Cortex of kidney (tissue), 1 donor: ENCODE measurements at places on chromosomes 13 and 19.

GRCh38 chr13:59461411-59461810 lies 702.3 kb downstream of the DIAPH3 start:
- DNase-seq = no peak

DNA sequence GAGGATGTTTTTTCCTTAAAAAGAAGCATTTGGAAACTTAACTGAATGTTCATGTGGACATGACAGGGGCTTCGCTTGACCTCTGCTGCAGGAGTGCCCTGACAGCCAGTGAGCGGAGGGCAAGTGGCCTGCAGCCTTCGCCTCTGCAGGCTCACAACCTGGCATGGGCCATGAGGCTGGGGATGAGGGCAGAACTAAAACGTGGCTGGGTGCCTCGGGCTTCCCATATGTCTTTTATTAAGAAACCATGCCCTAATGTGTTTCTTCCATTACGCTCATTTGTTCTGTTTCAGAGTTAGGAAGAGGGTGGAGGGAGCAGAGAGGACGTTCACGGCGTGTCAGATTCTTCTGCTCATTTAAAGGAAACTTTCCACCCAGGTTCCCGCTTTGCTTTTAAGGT lies 2.9 kb downstream of the ARHGEF7 start:
- no peak for DNase-seq

GRCh38 chr19:16628984-16629691 lies 1.1 kb upstream of the MED26 start:
- DNase-seq = no peak

DNA sequence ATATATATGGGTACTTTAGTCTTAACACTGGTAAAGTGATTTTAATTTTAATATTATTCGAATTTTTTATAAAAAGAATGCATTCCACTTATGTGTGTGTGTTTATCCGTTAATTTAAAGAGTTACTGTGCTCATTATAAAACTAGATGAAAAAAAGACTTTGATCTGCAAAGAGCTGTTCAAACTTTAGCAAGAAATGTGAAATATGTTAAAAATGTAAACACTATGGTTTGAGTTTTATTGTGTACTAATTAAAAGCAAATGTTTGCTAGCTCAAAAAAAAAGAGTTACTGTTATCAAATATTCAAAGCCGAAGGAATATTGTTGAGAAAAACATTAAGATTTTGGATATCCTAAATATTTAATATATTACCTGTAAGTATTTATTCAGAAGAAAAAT lies 34.5 kb downstream of the UFM1 start:
- no peak for DNase-seq

DNA sequence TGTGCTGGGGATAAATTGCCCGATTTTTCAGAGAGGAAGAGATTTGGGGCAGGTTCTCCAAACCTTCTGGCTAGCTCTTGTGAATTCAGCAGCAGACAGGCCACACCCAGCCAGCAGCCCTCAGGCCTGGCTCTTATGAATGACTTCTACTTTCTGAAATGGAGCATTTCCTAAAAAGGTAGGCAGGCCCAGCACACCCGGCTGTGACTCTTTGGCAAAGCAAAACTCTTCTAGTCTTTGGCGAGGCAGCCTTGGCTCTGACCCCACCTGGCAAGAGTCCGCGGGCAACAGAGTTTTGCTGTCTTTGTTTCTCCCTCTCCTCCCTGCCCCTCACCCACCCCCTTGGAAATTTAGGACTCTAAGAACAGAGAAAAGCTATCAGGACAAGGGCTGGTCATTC lies 221.2 kb downstream of the ZNF536 start:
- no peak for DNase-seq

GRCh38 chr19:38792250-38793111 lies 3.5 kb downstream of the LGALS7B start:
- DNase-seq = no peak

DNA sequence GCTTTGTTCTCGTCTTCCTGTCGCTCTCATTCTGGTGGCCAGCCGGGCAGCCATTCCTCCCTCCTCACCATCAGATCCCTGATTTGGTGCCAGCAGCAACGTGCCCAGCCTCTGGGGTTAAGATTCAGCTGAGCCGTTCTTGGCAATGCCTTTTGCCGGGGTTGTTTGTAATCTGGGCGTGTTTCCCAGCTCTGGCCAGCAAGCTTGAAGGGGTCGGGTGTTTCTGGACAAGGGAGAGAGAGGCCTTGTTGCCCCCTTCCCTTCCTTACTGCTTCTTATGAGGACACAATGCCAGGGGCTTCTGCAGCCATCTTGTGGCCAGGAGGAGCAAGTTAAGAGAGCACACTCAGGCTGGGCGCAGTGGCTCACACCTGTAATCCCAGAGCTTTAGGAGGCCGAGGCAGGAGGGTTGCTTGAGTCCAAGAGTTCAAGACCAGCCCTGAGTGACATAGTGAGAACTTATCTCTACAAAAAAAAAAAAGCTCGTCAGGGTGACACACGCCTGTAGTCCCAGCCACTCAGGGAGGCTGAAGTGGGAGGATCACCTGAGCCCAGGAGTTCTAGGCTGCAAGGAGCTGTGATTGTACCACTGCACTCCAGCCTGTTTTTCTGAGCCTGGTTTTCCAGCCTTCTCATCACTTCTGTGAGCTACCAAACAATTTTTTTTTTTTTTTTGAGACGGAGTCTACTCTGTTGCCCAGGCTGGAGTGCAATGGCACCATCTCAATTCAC lies 10.7 kb upstream of the CRTC1 start:
- no peak for DNase-seq

- no peak for DNase-seq
Measured at GRCh38 chr13:106680796-106681472, 113.0 kb upstream of the ARGLU1 start.

DNA sequence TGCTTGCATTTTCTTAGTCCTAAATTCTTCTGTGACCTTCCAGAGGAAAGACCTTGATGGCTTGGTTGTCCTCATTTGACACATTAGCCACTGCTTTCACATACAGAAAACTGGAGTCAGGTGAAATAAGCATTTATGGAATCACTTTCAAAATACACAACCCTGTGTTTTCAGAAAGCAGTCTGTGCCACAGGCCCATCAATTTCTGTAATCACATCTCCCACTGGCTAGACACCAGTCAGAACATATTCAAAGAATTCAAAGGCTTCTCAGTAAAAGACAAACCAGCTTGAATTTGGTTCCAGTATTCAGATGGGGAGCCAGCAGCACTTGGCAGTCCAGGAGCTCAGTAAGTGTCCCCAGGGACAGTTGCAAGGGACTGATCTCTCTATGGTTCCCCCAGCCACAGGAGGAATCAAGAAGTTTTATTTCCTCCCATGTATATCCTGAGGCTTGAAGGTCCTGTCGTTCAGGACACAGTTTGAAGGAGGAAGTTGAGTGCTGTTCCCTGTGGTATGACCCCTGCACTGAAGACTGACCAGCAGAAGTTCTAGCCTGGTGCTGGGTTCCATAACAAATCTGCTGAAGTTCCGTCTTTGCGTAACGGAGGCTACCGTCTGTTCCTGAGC lies 214.3 kb downstream of the FOXO1 start:
- DNase-seq = no peak
